ENCODE measurements at places on chromosomes 6 and 20.

DNA sequence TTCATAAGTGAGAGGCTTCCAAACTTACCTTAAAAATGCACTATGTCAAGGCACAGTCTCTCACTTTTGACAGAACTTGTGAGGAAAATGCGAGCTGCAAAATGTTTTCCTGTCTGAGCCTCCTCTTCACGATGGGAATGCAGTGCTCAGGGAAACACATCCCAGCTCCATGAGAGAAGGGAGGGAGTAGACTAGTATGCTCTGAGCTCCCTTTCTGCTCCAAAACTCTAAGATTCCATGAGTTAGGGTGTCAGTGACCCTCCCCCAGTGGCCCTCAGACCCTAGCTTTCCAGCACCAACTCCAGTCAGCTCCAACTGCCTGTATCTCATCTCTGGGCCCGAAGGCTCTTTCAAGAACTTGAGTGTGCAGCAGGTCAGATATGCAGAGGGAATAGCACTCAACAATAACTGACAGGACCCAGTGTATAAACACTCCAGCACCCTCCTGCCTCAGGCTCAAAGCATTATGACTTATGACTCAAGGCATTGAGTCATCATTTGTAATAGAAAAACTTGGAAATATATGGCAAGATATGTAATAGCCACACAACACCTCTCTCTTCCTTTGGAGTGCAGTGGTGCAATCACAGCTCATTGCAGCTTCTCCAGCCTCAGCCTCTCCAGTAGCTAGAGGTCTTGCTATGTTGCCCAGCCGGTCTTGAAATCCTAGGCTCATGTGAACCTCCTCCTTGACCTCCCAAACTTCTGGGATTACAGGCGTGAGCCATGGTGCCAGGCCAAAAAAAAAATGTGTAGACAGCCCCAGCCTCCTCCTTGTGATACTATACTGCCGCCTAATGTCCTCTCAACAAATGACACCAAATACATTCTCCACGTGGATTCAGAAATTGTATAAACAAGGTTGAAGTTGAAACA, 16.7 kb upstream of the ENTPD6 start:
- DNase-seq, result no peak

DNA sequence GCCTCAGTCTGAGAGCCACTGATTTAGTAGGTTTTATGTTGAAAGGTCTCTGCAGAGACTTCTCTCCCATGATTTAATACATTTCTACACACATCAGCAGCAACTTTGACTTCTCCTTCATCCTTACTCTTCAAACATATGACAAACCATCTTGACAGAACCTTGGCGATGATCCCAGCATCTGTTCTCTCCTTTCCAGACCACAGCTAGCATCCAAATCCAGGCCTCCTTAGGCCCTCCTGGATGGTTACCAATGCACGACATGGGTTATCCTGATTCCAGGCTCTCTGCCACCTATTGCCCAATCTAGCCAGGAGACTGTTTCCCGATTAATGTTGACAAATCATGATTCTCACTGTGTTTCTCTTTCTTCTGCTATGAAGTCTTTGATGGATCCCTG, 16.8 kb downstream of the LAMA4 start:
- DNase-seq, result no peak

GRCh38 chr6:5205035-5205507, 55.7 kb downstream of the LYRM4 start:
- no peak for DNase-seq

DNA sequence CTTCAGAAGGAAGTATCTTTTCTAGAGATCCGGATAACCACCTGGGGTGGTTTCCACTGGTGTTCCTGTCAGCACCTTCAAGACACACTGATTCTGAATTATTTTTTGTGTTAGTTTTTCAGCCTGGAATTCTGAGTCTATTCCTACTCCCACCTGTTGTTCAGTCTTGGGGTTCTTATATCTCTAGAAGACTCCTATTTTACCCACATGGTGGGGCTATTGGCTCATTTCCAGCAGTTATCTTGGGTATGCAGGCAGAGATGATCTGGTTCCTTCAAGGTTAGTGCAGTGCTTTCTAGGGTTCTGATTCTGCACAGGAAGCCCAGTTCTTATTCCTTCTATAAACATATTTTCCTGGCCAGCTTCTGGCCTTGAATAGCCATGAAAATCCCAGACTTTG, 175.6 kb upstream of the PDE7B start:
- peak; percentile 41 for DNase-seq

DNA sequence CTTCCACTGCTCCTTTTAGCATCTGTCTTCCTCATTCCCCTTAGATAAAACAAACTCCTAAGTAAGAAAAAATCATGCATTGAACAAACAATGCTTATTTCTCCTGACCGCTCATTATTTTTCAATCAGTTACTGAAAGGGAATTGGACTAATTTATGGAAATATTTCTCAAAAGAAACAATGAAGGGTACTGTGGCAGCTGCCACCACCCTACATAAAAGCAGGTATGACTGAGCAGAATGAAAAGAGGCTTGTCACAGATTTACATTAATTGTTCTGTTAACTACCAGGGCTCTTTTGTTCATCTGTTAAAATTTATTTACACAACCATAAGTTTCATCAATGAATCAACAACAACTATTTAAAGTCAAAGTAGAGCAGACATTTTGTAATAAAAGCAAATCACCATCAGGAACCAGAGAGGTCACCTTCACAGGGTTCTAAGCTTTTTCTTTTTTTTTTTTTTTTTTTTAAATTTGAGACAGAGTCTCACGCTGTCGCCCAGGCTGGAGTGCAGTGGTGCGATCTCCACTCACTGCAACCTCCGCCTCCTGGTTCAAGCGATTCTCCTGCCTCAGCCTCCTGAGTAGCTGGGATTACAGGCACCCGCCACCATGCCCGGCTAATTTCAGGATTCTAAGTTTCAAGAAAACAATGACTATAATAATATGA, 204.0 kb downstream of the PTPRK start:
- no peak for DNase-seq

DNA sequence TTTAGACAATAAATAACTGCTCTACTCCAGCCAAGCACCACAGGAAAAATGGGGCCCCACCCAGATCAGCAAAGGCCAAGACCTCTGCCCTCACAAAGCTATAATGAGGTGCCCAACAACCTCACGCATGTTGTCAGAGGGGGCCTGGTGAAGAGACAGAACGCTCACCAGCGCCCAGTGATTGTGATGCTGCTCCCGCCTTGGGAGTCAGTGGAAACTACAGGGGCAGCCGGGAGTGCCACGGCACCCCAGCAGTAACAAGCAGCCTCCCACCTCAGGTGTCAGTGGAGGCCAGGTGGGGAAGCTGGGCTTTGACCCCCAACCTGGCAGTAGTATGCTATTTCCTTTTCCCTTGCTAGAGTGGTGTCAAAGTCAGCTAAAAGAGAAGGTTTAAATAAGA, 47.4 kb downstream of the TCP11 start:
- no peak for DNase-seq

DNA sequence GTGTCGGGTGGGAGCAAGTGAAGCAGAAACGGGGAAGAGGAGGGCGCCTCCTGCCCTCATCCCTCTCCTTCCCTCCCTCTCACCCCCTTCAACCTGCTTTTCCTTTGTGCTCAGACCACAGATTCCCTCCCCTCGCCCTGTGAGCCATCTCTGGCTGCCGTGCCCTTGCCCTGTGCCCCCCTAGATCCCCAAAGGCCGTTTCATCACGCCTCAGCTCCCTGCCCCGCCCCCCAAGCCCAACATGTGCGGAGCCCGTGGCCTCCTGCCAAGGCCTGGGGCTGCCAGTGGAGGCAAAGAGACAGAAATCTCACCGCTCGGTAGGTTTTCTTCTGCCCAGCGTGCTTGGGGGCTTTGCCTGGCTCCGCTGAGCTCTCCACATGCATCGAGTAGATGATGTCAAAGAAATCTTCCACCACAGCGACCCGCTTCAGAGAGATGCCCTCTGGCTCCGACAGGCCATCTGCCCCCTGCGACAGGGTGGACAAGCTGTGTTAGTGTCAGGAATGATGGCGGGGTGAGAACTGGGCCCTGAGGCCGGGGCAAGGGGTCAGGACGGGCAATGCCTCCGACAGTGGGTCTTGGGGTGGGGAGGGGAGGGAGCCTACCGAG, 57.6 kb downstream of the NOL4L start:
- DNase-seq, result no peak

- no peak for DNase-seq
These were observed 109.6 kb downstream of the SLC22A3 start for GRCh38 chr6:160457823-160458222.

- DNase-seq, result no peak
These were observed 177.1 kb downstream of the ZDHHC14 start for GRCh38 chr6:157558049-157558448.

DNA sequence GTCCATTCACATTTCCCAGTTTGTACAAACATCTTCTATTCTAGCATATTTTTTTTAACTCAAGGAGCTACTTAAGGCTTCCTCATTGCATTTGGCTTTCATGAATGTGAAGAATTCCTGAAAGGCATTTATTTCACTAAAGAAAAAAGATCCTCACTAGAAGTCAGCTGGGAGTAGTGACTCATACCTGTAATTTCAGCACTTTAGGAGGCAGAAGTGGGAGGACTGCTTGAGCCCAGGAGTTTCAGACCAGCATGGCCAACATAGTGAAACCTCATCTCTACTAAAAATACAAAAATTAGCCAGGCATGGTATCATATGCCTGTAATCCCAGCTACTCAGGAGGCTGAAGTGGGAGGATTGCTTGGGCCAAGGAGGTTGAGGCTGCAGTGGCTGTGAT, 30.9 kb upstream of the XRN2 start:
- no peak for DNase-seq

DNA sequence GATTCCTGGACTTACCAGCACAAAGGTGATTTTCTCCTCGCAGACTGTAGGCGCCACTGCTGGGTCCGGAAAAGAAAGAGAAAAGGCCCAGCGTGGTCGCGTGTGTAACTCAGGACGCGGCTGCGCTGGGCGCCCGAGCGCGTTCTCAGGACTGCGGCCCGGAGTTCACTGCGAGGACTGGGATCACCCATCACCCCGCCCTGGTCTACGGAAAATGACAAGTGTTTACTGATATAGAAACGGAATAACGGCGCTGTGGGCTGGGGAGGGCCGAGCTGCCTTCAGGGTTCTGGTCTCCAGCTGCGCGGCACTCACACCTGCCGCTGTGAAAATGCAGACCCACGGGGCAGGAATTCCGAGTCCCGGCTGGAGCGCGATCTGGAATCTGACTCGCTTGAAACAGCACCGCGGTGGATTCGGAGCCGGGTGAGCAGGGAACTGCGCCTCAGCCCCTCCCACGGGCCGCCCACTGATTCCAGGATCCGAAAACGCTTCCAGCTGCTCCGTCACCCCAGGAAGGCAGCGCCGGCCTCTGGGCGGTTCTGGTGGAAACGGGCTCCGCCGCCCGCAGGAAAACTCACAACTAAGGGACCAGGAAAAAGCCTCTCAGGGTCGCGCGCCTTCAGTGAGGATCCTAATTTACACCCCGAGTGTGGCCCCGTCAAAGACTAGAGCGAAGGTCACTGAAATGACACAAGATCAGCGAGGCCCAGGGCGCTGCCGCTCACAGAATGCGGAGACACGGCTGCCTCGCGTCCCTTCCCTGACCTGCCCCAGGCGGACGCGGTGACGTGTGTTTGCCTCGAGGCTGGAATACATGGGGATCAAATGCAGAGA, 34.5 kb downstream of the HLA-A start:
- DNase-seq, result peak; percentile 63

DNA sequence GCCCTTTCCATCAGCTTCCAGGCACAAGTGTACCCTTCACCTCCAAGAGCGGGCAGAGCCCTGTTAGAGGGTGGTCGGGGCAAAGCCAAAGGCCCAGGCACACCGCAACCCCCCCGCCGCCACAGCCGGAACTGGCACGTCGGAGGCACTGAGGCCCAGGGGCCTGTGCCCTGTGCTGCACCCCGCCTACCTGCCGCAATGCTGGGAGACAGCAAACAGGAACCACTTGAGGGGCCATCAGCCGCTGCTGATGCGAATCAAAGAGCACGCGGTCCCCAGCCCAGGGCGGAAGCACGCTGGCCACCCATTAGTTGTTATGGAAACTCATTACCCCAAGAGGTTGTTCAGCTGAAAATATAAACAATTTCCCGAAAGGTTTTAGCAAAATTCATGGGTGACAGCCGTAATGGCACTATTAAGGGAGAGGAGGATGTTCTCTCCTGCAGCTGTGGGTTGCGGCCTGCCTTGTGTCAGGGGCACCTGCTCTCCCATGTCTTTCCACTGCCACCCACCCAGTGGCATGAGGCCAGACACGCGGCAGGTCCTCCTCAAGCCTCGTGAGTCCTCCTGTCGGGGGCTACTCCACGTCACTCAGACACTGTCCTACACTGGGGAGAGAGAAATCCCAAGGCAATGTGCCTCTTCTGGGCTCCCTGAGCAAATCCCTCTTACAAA, 65.3 kb downstream of the EDN3 start:
- no peak for DNase-seq

DNA sequence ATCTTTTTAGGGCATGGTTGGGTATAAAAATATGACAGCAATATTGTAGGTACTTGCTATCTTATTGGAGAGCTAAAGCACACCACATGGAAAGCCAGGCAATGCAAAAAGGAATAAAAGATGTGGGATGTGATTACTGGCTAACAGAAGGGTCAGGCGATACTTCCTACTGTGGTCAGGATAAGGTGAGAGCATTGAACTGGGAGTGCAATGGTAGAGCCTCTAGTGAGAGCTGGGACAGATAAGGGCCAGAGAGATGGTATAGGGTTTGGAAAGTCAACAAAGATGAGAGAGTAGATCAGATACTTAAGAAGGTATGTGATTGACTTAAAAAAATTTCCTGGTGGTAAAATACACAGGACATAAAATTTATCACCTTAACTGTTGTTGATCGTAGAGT, 160.7 kb upstream of the MAN1A1 start:
- no peak for DNase-seq

DNA sequence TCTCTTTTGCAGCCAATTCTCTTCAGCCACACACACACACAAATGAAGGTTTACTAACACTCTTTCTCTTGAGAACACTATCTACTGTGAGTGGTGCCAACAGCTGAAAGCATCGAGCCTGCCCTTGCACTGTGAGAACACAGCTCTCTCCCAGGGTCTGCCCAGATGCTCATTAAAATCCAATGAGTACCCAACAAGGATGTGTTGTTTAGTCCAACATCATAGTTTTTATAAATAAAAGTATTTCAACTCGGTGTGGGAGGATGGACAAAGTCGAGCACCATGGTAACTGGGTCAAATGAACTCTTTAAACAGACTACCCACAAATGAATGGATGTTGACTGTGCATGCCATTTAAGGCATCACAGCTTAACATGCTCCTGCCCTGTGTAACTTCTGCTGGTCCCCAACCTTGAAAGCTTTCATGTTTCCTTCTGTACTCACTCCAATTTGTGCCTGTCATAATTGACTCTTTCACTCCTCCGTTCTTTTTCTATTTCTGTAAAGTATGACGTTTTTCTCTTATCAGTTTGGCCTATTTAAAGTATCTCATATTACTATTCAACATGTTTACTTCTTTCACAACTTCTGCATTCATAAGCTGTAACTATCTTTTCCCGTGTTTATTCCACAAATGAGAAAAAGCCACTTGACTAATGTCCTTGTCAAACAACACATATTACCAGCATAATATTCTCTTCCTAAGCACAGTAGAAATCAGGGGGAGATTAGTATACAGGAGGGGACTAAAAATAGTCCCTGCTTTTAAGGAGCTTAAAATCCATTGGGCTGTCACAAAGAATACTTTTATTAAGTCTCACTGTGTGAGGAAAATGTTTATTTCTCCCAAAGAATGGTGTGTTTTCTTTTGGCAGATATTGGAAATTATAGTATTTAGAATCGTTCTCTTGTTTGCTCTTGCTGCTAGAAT, 215.4 kb downstream of the RFPL4B start:
- DNase-seq, result no peak

GRCh38 chr6:163323705-163324104, 90.8 kb upstream of the QKI start:
- DNase-seq, result no peak

GRCh38 chr6:134637847-134638437, 312.0 kb downstream of the ALDH8A1 start:
- DNase-seq, result no peak
